ENCODE measurements at places on chromosomes 3 and 15.

GRCh38 chr3:18372786-18373405 lies 52.2 kb downstream of the SATB1 start:
- DNase-seq = no peak

DNA sequence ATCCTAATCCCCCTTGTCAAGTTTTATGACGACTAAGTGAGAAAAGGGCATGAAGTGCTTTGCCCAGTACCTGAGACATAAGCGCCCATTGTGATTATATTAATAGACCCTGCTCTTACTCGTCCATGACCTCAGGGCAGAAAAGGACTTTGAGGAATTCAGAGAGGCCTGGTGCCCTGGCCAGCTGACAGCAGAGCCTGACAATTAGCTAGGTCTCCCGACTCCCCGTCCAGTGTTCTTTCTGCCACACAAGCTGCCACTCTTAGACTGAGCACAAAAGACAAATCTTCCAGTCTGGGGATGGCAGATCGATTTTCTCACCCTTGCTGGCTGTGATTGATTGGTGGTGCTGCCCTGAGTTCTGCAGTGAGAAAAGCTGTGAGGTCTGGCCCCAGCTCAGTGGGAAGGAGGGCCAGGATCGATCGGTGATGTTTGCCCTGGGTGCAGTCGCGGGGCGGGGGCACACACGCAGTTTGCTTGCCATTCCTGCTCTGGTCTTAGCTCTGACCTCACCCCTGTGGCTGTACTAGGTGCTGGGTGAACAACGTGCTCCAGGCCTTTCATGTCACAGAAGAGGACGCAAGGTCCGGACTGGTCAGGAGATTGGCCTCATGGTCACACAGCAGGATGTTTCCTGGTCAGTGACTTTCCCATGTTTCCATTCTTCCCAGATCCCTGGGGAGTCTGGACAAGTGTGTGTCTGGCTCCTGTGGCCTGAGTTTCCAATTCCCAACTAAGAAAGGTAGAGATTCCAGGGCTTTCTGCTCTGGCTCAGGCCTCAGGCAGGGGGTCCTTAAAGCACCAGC lies 67.4 kb upstream of the TLE3 start:
- no peak for DNase-seq

- DNase-seq = no peak
Observed at GRCh38 chr3:190591080-190591479, 77.2 kb downstream of the IL1RAP start.

GRCh38 chr3:62835554-62836236 lies 39.5 kb downstream of the CADPS start:
- no peak for DNase-seq

- DNase-seq = no peak
Observed at GRCh38 chr3:9746330-9746729, 3.4 kb upstream of the OGG1 start.

DNA sequence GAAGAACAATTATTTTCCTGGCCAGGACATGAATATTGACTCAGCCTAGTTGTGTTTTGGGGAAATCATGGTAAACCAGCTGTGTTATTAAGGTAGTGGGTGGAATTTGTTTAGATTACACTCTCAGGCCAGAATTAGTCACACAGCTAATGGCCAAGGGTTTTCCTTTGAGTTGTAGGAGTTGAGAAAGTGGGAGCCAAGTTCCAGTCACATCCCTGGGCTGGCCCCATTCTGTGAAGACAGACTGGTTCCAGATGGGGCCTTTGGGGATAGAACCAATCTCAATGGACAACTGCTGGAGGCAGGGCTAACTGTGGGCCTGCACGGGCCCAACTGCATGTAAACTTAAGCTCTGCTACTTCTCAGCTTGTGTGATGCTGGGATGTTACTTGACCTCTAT lies 1.4 kb upstream of the RASL12 start:
- DNase-seq = no peak

GRCh38 chr3:33339758-33340157 lies 62.5 kb downstream of the FBXL2 start:
- no peak for DNase-seq

- no peak for DNase-seq
Observed at GRCh38 chr15:90603893-90604292, 74.2 kb downstream of the CRTC3 start.

GRCh38 chr3:88005066-88005465 lies 53.7 kb downstream of the CGGBP1 start:
- DNase-seq = peak; percentile 35

DNA sequence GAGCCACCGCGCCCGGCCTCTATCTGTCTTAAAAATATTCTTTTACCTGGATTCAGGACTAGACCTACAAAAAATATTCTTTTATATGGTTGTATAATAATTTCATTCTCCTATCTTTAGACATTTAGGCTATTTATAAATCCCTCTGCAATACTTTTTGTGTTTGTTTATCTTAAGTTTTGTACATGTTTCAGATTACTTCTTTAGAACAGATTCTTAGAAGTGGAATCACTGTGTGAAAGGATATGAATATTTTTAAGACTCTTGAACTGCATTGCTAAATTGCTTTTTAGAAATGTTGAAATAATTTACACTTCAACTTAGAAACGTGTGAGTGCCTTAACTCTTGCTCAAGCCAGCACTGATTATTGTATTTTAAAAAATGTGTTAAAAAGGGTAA lies 131.3 kb upstream of the PTX3 start:
- DNase-seq = no peak

- no peak for DNase-seq
Observed at GRCh38 chr3:3192286-3192675, 12.8 kb upstream of the CRBN start.

- DNase-seq = no peak
Observed at GRCh38 chr3:117483839-117484238, 774.3 kb downstream of the TUSC7 start.

- no peak for DNase-seq
Observed at GRCh38 chr3:63685340-63685739, 32.9 kb downstream of the SNTN start.

DNA sequence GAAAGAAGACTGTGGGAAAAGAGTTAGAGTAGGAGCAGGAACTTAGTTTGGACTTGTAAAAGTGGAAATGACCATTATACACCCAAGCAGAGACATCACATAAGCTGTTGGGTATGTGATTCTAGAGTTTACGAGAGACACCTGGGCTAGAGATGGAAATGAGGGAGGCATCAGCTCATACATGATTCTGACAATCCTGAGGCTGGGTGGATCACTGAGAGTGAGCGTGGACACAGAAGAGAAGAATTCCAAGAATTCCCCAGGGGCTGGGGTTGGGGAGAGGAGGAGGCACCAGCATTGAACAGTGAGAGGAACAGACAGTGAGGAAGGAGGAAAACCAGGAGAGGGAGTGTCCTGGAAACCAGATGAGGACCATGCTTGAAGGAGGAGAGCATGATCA lies 113.5 kb downstream of the KCNAB1 start:
- DNase-seq = no peak

GRCh38 chr3:169581633-169582032 lies 81.9 kb downstream of the MECOM start:
- no peak for DNase-seq

GRCh38 chr3:155416500-155417118 lies 123.1 kb upstream of the STRIT1 start:
- DNase-seq = no peak

DNA sequence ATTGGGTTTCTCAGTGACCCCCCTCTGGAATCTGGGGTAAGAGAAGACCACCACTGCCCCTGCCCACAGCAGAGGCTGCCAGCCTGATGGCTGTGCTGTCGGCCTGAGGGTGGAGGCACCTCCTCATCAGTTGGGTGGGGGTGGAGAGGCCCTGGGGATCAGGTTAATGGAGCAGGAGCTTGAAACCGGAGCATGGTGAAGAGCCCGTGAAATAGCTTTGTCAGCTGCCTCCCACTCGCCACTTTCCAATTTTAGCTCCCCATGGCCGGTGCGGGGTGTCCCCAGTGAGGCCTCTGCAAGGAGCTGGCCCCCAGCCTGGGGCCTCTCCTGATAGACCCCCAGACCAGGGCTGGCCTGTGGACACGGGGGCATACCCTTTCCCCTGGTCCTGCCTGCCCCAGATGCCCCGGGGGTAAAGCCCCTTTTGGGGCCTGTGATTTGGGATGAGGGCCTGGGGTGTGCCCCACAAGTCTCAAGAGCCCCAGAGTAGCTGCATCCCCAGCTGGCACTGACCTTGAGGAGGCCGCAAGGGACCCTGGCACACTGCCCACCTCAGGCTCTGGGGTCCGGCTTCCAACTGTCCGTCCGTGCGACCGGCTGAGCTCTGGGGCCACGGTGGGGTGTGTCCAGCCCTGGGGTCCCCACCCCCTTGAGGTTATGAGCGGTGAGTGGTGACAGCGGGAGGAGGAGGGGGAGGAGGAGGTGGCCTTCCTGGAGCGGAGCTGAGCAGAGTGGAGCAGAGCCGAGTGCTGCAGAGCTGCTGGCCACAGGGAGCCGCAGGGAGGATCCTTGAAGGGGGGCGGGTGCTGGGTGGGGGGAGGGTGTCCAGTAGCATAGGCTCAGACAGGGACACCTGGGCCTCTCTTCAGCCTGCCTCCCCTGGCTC lies at the start of gene HHATL:
TSS of gene HHATL (minus strand) at position 733 of the 886 bp plus-strand sequence. CDS start 1,972 bp downstream, outside the sequence.
- DNase-seq = peak; percentile 21

- DNase-seq = no peak
Observed at GRCh38 chr3:184498986-184499606, 62.5 kb upstream of the EPHB3 start.

DNA sequence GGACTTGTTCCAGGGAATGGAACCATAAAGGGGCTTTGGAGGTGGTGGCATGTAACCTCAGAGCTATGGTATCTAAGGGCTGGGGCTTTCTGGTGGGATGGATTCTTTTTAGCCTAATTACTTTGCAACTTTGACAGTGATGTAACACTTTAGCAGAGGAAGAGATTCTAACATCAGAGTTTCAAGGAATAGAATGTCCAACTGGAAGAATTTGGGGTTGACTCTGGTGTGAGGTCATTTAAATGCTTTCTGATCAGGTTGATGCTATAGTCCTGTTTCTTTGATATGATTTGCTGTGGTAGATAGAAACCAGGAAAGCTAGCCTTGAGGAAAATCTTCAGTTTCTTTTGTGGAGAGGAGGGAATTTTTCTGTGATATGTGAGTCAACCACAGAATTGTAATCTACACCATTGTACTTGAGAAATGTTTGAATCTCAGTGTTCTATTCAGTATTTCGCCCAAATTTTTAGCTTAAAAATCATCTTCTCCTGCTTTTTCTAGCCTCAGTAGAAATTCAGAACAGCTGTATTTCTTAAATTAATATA lies 40.0 kb downstream of the ATP2C1 start:
- DNase-seq = no peak

DNA sequence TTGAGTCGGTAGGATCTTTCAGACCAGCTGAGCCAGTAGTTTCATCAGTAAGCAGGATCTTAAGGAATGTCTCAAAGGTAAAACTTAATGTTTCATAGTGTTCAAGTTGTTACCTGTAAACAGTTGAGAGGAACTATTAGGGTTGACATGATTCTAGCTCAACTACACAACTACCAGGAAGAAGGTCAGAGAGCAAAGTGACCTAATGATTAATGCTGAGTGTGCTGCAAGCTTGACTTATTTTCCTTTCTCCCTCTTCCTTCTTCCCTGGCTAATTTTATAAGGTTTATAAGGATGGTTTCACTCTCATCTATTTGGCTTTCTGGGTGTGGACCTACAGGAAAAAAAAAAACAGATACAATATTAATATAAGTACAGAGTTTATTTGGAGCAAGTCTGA lies 30.2 kb upstream of the LHFPL4 start:
- no peak for DNase-seq

DNA sequence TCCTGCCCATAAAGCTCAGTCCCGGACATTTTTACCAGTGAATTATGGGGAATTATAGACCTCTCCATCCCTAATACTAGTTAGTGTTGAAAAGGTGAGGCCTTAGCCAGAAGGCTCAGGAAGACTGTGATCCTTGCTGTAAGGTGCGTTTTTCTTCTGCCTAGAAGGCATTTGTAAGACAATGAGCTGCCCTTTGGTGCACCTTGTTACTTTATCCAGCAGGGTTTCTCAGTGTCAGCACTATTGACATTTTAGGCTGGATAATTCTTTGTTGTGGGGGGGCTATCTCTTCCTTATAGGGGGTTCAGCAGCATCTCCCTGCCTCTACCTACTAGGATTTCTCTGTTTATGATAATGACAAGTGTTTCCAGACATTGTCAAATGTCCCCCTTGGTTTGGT lies 108.1 kb upstream of the ABHD17C start:
- DNase-seq = no peak

GRCh38 chr15:63211549-63211948 lies 22.1 kb downstream of the RAB8B start:
- DNase-seq = no peak

- no peak for DNase-seq
Observed at GRCh38 chr3:185729337-185730055, 95.3 kb downstream of the IGF2BP2 start.

DNA sequence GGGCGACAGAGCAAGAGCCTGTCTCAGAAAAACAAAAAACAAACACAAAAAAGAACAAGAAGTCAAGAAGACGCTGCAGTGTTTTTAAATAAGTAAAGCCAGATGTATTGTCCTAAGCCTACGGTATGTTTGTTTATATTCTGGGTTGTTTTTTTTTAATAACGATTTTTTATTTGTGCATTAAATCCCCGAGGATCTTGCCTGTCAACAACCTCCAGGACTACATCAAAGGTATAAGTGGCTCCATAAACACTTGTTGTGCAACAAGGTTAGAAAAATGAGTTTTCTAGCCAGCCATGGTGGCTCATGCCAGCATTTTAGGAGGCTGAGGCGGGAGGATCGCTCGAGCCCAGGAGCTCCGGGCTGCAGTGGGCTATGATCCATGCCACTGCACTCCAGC lies 26.1 kb downstream of the ITGB5 start:
- no peak for DNase-seq

DNA sequence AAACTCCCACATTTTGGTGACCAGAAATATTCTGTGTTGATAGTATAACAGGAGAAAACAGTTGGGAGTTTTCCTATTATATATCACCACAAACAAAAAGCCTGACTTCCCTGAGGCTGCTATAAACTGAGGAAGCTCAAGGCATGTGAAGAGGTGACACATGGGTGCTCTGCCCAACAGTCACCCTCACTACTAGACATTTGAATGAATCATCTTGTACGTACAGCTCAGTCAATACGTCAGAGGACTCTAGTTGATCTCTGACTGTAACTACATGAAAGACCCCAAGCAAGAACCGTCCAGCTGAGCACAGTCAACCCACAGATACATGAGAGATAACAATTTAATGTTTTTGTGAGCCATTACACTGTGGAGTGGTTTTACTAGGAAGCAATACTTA lies 338.3 kb upstream of the ATP11B start:
- DNase-seq = no peak

GRCh38 chr3:38646062-38646461 lies 3.4 kb downstream of the SCN5A start:
- DNase-seq = peak; percentile 6
